ENCODE measurements at places on chromosomes 12 and 14. TPM values are rescaled to one million over a fixed set of nuclear protein-coding genes. Genes with fewer than 3 reads are reported as not detected.

Gene KRT74
- 0.13 TPM for total RNA-seq

Gene BCL11B
- 2.9 TPM for total RNA-seq

Gene NR2C1
- 14.5 TPM for total RNA-seq

Gene AICDA
- total RNA-seq, result not detected

All from bronchial epithelial cell (primary cell).